DMS153 (cell line): ENCODE measurements at places on chromosomes 11 and 22.

- DNase-seq, result no peak
Observed at GRCh38 chr11:18332302-18332701, 9.9 kb downstream of the GTF2H1 start.

DNA sequence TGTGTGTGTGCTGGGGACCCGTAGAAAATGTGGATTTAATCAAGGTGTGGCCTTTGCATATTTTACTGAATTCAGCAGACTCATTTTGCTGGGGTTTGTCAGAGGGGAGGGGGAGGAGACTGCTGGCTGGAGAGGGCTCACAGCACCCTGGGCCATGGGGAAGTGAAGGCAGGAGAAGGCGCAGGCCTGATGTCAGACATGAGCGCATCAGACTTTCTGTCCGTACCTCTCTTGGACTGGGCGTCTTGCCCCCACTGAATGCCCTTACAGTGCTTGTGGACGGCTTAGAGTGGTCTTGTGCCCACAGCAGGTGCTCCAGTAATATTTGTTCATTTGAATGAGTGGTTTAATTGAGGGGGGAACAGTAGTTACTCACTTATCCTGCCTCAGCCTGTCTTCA is 75.2 kb downstream of the TEAD1 start:
- DNase-seq, result no peak

GRCh38 chr11:101444851-101445250 is 139.0 kb downstream of the TRPC6 start:
- no peak for DNase-seq

GRCh38 chr22:49763138-49763537 is 64.5 kb downstream of the BRD1 start:
- DNase-seq, result peak; percentile 56

DNA sequence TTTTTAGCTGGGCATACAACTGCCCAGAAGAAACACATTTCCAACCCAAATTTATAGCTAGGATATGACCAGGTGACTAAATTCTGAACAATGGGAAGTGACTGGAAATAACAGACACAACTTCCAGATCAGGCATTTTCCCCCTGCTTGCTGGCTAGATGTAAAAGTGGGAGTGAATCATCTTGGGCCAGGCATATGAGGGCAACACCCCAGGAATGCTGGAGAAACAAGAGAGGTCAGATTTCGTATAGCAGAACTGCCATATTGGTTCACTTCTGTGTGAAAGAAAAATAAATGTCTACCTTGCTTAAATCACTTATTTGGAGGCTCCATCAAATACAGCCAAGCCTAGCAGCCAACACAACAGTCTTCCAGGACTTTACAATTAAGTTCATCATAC is 7.4 kb downstream of the ATL3 start:
- no peak for DNase-seq

- DNase-seq, result no peak
Observed at GRCh38 chr11:72690166-72690565, 15.9 kb upstream of the PDE2A start.

GRCh38 chr11:69665669-69666068 is 9.5 kb downstream of the LTO1 start:
- DNase-seq, result no peak

DNA sequence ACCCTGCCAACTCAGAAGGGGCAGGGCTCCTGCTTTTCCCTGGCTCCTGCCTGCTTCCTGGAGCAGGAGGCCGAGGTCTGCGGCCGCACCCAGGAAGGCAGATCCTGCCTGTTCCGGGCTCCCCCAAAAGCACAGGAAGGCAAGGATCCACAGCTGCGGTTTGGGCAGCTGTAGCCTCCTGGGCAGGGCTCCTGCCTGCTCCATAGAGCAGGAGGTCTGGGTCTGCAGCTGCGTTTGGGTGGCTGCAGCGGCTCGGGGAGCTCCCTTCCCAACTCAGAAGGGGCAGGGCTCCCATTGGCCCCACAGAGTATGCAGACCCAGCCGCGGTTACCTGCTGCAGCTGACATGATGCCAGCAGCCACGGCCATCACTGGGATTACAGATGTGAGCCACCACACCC is 5.5 kb downstream of the UPK2 start:
- DNase-seq, result no peak

- no peak for DNase-seq
Observed at GRCh38 chr11:34001557-34002064, 49.9 kb upstream of the CAPRIN1 start.
